ENCODE measurements at places on chromosomes 1 and 21. TPM values are rescaled to one million over a fixed set of nuclear protein-coding genes. Genes with fewer than 3 reads are reported as not detected.

Gene CDC20
- 1.7 TPM for total RNA-seq

- H3K4me1 ChIP-seq, result no peaks in the 10 kb centered on the region
- no peaks in the 10 kb centered on the region for H3K36me3 ChIP-seq
- DNase-seq, result no peak
These were observed 81.0 kb downstream of the HIVEP3 start for GRCh38 chr1:41837691-41838090.

DNA sequence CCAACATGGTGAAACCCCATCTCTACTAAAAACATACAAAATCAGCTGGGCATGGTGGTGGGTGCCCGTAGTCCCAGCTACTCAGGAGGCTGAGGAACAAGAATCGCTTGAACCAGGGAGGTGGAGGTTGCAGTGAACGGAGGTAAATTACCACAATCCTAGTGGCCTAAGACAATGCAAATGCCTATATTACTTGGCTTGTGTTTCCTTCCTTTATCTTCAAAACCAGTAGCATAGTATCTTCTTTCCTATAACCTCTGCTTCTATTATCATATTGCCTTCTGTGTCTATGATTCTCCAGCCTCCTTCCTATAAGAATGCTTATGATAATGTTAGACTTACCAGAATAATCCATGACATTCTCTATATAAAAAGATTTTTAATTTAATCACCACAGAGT, 156.2 kb upstream of the RGS18 start:
- no peaks in the 10 kb centered on the region for H3K4me1 ChIP-seq
- no peak for DNase-seq
- no peak overlapping the region for H3K27ac ChIP-seq
- H3K4me3 ChIP-seq, result no peak overlapping the region
- no peaks in the 10 kb centered on the region for H3K36me3 ChIP-seq

- H3K27ac ChIP-seq, result no peak overlapping the region
- H3K27me3 ChIP-seq, result peaks cover 89% of the 10 kb centered on the region
- no peak for DNase-seq
- H3K4me1 ChIP-seq, result peaks cover 17% of the 10 kb centered on the region
These were observed 1.7 kb downstream of the TSPEAR start for GRCh38 chr21:44709426-44710293.
